ENCODE measurements at places on chromosomes 4 and X. TPM values are rescaled to one million over a fixed set of nuclear protein-coding genes. Genes with fewer than 3 reads are reported as not detected.

DNA sequence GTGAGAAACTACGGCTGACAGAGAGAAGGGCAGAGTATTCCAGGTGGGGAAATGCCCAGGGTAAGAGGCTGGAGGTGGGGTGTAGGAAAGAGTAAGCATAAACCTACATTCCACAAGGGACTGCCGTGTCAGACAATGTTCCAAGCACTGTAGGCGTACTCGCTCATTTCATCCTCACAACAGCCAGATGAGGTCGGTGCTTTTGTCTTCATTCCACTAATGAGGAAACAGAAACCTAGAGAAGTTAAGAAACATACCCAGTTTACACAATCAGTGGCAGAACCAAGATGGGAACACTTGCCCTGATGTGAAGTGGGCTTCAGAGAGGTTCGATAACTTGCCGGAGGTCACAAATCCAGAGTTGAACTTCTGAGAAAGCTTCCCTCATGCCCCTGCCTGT lies 4.6 kb downstream of the SASH3 start:
- no peaks in the 10 kb centered on the region for H3K4me1 ChIP-seq
- H3K27ac ChIP-seq: no peak overlapping the region
- H3K36me3 ChIP-seq: no peaks in the 10 kb centered on the region

DNA sequence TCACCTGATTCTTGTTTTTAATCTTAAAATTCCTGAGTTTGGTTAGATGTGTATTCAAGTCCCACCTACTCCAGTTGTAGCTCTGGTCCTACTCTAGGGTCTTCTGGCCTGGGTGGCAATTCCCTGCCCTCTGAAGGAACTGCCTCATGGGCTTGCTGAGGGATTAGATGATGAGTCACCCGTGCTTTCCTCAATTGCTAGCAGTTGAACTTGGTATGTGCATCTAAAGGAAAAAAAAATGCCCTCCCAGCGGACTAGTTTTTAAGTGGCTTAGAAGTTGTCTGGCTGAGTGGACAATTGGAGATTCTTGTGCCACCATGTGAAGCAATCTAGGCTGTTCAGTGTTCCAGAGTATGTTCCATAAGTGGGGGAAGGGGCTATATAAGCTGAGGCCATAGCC lies 127.0 kb downstream of the CCNG2 start:
- H3K4me1 ChIP-seq: no peaks in the 10 kb centered on the region
- no peak for DNase-seq
- H3K4me3 ChIP-seq: no peak overlapping the region

DNA sequence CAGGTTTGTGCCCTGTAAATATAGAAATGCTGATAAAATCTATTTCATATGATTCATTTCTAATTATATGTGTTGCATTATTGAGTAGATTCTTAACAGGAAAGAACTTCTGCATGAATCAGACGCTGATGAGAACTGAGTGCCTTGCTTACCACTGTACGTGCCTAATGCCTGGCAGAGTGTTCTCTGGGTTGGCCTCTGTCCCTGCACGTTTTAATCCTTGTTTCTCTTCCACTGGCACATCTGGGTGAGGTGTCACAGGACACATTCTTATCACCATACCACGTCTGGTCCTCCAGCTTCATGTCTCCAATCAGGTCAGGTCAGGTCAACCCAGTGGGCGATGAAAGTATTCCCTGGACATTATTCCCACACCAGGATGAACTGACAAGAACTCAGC lies 53.6 kb downstream of the KLF3 start:
- H3K27ac ChIP-seq: no peak overlapping the region
- no peaks in the 10 kb centered on the region for H3K27me3 ChIP-seq
- H3K4me3 ChIP-seq: no peak overlapping the region
- peak; percentile 55 for DNase-seq

DNA sequence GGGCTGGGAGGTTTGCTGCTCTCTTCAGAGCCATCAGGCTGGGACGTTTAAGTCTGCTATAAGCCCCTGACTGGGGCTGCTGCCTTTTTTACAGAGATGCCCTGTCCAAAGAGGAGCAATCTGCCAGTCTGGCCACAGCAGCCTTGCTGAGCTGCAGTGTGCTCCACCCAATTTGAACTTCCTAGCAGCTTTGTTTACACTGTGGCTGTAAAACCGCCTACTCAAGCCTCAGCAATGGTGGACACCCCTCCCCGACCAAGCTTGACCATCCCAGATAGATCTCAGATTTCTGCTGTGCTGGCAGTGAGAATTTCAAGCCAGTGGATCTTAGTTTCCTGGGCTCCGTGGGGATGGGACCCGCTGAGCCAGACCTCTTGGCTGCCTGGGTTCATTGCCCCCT lies 40.7 kb downstream of the SPATA18 start:
- no peaks in the 10 kb centered on the region for H3K27me3 ChIP-seq
- no peak overlapping the region for H3K4me3 ChIP-seq
- no peaks in the 10 kb centered on the region for H3K36me3 ChIP-seq
- no peak overlapping the region for H3K27ac ChIP-seq

Gene GNL3L
- total RNA-seq: 30.0 TPM

Gene CNKSR2
- 3.2 TPM for total RNA-seq

Gene FABP2
- not detected for total RNA-seq

Gene HTR2C
- not detected for total RNA-seq

Gene SCRG1
- 0.28 TPM for total RNA-seq

Gene SPATA18
- 21.7 TPM for total RNA-seq

Gene RADX
- total RNA-seq: 4.8 TPM

Gene NWD2
- not detected for total RNA-seq

Gene RWDD4
- 157 TPM for total RNA-seq
